CD8-positive, alpha-beta memory T cell (primary cell): ENCODE measurements at places on chromosomes 11 and 22. TPM values are rescaled to one million over a fixed set of nuclear protein-coding genes. Genes with fewer than 3 reads are reported as not detected.

DNA sequence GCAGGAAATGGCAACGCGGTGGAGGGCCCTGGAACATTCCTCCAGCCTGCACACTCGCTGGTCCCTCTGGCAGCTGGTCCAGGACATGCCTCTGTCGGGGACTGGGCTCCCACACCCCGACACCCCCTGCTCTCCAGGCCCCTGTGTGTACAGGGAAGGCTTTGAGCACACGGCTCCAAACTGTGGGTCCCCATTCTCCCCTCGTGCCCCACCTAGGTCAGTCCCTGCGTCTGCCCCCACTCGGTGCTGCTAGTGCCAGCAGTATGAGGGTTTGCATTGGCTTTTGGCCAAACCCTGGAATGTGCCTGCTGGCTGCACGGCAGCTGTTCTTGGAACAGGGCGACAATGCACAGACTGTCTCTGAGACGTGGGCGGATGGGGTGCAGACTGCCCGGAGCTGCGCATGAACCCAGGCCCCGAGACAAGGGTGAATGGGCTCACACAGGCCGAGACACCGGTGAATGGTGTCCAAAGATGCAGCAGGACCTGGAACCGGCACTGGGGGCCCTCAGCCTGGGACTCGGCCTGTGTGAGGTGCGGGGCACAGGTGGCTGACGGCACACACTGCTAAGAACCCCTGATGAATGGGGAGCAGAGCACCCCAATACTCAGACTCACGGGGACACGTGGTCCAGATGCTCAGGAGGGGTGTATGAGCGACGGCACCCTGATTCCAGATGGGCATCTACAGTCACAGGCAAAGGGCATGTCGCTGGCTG, 7.5 kb upstream of the SYT8 start:
- DNase-seq: no peak
- H3K27ac ChIP-seq: no peak overlapping the region
- H3K36me3 ChIP-seq: no peaks in the 10 kb centered on the region
- no peaks in the 10 kb centered on the region for H3K4me1 ChIP-seq

- no peaks in the 10 kb centered on the region for H3K4me1 ChIP-seq
- no peak overlapping the region for H3K4me3 ChIP-seq
- H3K27ac ChIP-seq: no peak overlapping the region
Observed at GRCh38 chr11:89275966-89276365, 98.3 kb downstream of the TYR start.

The BTG4 gene
- not detected for polyA plus RNA-seq

GRCh38 chr11:62554387-62555167, 8.0 kb upstream of the AHNAK start:
- peaks cover 6% of the 10 kb centered on the region for H3K36me3 ChIP-seq
- H3K4me1 ChIP-seq: peaks cover 96% of the 10 kb centered on the region
- no peak for DNase-seq
- H3K27ac ChIP-seq: peak overlapping the region; percentile 95

The FADS3 gene
- 2.6 TPM for polyA plus RNA-seq

The CSKMT gene
- 3.6 TPM for polyA plus RNA-seq

- H3K27ac ChIP-seq: no peak overlapping the region
- H3K36me3 ChIP-seq: no peaks in the 10 kb centered on the region
- H3K4me3 ChIP-seq: no peak overlapping the region
- DNase-seq: no peak
- no peaks in the 10 kb centered on the region for H3K27me3 ChIP-seq
Observed at GRCh38 chr11:12506404-12506921, 129.1 kb downstream of the PARVA start.

GRCh38 chr11:96760815-96761214, 371.0 kb downstream of the JRKL start:
- no peak overlapping the region for H3K4me3 ChIP-seq
- no peaks in the 10 kb centered on the region for H3K36me3 ChIP-seq
- H3K4me1 ChIP-seq: no peaks in the 10 kb centered on the region
- no peaks in the 10 kb centered on the region for H3K27me3 ChIP-seq
- DNase-seq: no peak

DNA sequence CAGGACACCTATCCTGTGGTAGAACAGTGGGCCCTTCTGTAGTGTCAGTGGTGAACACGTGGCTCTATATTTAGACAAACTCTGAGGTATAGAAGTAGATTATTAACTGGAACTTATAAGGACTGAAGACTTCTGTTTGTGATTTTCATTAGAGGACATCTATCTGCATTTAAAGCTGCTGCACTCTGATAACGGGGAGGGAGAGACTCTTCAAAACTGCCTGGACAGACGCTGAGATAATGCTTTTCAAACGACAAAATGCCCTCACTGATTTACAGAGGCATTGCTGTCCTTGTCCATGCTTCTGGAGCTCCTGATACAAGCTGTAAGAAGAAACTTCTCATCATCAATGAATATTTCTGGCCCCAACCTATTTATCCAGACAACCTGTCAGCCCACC, 425.2 kb downstream of the OPCML start:
- no peaks in the 10 kb centered on the region for H3K36me3 ChIP-seq
- no peaks in the 10 kb centered on the region for H3K27me3 ChIP-seq
- no peak overlapping the region for H3K27ac ChIP-seq
- no peak for DNase-seq
- H3K4me3 ChIP-seq: no peak overlapping the region

- DNase-seq: no peak
- H3K4me1 ChIP-seq: no peaks in the 10 kb centered on the region
- peaks cover 16% of the 10 kb centered on the region for H3K36me3 ChIP-seq
- no peak overlapping the region for H3K27ac ChIP-seq
- no peak overlapping the region for H3K4me3 ChIP-seq
Observed at GRCh38 chr11:74069146-74070046, 60.5 kb upstream of the UCP3 start.

DNA sequence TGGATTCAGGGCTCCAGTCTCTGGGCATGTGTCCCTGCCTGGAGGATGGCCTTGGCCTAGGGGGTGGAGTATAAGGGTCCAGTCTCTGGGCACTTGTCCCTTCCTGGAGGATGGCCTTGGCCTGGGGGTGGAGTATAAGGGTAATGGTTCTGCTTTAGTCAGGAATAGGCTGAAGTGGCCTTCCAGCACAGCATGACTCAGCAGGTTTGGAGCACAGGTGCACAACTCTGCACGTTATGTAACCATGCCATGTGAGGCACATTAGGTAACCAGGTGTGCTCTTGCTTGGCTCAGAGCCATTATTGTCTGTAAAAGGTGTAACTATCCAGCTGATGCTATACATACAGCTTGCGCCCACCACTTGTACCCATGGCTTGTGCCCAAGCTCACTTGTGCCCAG, 48.4 kb upstream of the POLD3 start:
- H3K27me3 ChIP-seq: no peaks in the 10 kb centered on the region
- no peak overlapping the region for H3K4me3 ChIP-seq
- no peaks in the 10 kb centered on the region for H3K36me3 ChIP-seq
- DNase-seq: no peak
- H3K27ac ChIP-seq: no peak overlapping the region
- no peaks in the 10 kb centered on the region for H3K4me1 ChIP-seq

The IGLL5 gene
- not detected for polyA plus RNA-seq

GRCh38 chr11:45809456-45810395, 4.8 kb downstream of the SLC35C1 start:
- H3K4me1 ChIP-seq: peaks cover 37% of the 10 kb centered on the region
- no peak overlapping the region for H3K4me3 ChIP-seq
- no peaks in the 10 kb centered on the region for H3K27me3 ChIP-seq
- no peak for DNase-seq
- H3K36me3 ChIP-seq: peaks cover 9% of the 10 kb centered on the region

The RASL10A gene
- polyA plus RNA-seq: not detected

- peaks cover 3% of the 10 kb centered on the region for H3K4me1 ChIP-seq
- H3K4me3 ChIP-seq: no peak overlapping the region
- H3K27me3 ChIP-seq: no peaks in the 10 kb centered on the region
- peaks cover 22% of the 10 kb centered on the region for H3K36me3 ChIP-seq
- no peak overlapping the region for H3K27ac ChIP-seq
Observed at GRCh38 chr11:67177399-67178281, 58.6 kb downstream of the KDM2A start.

The MMP1 gene
- polyA plus RNA-seq: not detected

DNA sequence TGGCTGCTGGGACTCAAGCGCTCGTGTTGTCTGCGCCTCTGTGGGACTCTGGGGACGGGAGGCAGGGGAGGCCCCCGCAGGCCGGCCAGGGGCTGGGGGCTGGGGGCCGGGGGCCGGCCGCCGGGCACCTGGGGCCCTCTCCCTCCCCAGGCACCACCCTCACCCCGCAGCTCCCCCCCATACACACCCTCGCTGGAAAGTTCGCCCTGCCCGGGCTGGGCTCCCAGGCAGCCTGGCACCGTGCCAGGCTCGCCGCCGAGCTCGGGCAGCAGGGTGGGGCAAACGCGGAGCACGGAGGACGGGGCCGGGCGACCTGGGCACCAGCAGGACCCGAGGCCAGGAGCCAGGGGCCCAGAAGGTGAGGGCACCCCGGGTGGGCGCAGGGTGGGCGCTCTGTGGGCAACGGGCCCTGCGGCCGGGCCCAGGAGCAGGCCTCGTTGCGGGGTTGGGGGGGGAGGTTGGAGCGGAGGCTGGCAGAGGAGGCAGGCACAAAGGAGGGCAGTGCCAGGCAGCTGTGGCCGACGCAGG, 76.7 kb upstream of the WNT7B start:
- H3K4me1 ChIP-seq: peaks cover 53% of the 10 kb centered on the region
- H3K27ac ChIP-seq: peak overlapping the region; percentile 47

The MS4A4E gene
- not detected for polyA plus RNA-seq

GRCh38 chr22:22031183-22031945, 48.8 kb upstream of the TOP3B start:
- no peak for DNase-seq
- H3K27me3 ChIP-seq: no peaks in the 10 kb centered on the region
- no peak overlapping the region for H3K27ac ChIP-seq
- H3K4me3 ChIP-seq: no peak overlapping the region
- H3K4me1 ChIP-seq: no peaks in the 10 kb centered on the region

DNA sequence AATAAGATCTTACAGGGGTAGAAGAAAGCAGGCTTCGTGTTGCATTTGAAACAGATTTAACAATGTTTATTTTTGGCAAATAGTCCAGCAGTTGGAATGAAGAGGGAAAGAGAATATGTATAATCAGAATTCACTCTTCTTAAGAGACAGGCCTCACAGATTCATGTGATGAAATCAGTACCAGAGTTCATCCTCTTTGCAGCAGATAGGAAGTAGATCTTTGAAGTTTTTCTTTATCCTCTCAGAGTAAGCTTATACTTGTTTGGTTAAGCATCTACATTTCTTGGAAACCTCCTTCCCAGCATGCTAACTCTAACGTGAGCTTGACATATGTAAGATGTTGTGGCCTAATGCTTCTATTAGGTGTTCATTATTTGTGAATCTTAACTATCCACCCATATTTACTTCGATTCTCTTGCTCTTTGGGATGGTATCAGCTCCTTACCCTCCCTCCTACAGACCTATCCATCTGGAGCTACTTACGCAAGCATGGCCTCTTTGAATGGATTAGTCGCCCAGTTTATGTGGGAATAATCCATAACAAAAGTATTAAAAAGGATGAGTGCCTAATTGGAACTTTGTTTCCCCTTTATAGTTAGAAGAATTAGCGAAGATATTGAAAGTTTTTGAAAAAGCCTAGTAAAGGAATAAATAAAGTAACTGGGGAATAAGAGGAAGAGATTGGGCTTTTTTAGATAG, 80.1 kb downstream of the PRMT3 start:
- DNase-seq: no peak
- H3K36me3 ChIP-seq: no peaks in the 10 kb centered on the region
- no peaks in the 10 kb centered on the region for H3K4me1 ChIP-seq
- H3K4me3 ChIP-seq: no peak overlapping the region
- H3K27ac ChIP-seq: no peak overlapping the region

The OR51Q1 gene
- not detected for polyA plus RNA-seq
